Kidney glomerular epithelial cell (primary cell): ENCODE measurements at places on chromosomes 7 and 10.

GRCh38 chr10:70903262-70903921, 15.0 kb upstream of the PCBD1 start:
- peak; percentile 30 for DNase-seq

GRCh38 chr7:80719261-80719660, 80.8 kb downstream of the CD36 start:
- no peak for DNase-seq

- no peak for DNase-seq
Measured at GRCh38 chr10:131181456-131181855, 130.1 kb downstream of the TCERG1L start.

DNA sequence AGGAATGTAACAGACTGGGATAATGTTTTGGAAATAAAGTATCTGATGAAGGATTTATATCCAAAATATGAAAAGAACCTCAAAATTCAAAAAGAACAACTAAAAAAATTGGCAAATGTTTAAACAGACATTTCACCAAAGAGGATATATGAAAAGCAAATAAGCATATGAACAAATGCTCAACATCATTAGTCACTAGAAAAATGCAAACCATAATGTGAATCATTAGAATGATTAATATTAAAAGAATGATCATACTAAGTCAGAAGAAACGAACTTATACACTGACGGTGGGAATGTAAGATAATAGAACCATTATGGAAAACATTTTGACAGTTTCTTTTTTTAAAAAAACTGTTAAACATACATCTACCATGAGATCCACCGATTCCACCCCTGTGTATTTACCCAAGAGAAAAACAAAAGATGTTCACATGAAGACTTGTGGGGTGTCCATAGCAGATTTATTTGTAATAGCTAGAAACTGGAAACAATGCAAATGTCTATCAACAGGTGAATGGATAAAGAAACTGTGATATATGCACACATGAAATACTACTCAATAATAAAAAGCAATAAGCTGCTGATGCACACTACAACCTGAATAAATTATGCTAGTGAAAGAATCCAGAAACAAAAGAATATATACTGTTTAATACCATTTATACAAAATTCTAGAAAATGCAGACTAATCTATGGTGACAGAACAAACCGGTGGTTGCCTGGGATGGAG, 35.7 kb downstream of the PRKG1 start:
- peak; percentile 48 for DNase-seq

DNA sequence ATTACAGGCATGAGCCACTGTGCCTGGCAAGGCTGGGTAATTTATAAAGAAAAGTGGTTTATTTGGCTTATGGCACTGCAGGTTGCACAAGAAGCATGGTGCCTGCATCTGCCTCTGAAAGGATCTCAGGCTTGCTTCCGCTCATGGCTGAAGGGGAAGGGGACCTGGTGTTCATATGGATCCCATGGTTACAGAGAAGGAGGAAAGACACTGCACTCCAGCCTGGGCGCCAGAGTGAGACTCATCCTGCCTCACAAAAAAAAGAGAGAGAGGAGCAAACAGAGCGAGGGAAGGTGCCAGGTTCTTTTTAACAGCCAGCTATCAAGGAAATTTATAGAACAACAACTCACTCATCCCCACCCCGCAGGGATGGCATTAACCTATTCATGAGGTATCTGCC, 36.2 kb downstream of the HIP1 start:
- DNase-seq = no peak

DNA sequence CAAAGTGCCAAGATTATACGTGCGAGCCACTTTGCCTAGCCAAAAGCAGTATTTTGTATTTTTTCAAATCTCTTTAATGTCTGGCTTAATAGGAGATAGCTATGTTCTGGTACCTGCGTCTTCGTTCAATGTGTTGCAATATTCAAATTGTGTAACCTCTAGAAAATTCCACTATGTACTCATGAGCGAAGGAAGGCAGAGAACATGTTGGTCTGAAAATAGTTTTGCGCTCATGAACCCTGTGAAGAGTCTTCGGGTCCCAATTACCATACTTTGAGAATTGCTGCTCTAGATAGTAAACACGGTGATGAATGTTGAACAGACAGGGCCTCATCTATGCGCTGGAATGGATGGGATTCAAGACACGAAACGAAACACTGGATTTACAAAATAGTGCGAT, 2.7 kb upstream of the SUV39H2 start:
- no peak for DNase-seq

DNA sequence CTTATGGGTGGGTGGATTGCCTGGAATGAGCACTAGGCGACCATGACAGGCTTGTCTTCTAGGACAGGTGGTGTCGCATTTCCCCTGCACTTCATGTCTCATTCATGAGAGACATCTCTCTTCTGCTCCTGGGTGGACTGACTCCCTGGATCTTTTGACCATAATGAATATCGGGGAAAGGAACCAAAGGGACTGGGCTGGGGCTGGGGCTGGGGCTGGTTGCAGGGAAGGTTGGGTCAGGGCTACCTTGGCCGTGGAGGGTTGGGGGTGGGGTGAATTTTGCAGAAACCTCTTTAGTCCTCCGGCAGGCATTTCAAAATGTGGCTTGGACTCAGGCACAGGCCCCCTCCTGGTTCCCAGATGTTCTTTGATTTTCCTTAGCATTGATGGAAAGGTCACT, 319.2 kb downstream of the ZNF716 start:
- DNase-seq = no peak

DNA sequence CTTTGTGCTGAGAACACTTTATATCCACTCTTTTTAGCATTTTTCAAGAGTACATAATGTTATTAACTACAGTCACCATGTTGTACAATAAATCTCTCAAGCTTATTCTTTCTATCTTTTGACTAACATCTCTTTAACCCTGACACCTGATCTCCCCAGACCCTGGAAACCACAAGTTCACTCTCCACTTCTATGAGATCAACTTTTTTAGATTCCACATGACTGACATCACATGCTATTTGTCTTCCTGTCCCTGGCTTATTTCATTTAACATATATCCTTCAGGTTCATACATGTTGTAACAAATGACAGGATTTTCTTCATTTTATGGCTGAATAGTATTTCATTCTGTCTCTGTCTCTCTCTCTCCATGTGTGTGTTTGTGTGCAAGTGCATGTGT, 15.5 kb downstream of the SLC13A1 start:
- no peak for DNase-seq

GRCh38 chr10:70272925-70273316, 10.9 kb downstream of the NPFFR1 start:
- DNase-seq = no peak

GRCh38 chr10:60114765-60115586, 208.6 kb upstream of the CCDC6 start:
- peak; percentile 28 for DNase-seq

- no peak for DNase-seq
Measured at GRCh38 chr10:70178139-70178725, 7.9 kb upstream of the SAR1A start.

- no peak for DNase-seq
Measured at GRCh38 chr10:131872827-131873375, 27.9 kb upstream of the PPP2R2D start.

- peak; percentile 36 for DNase-seq
Measured at GRCh38 chr10:132685101-132685891, 100.7 kb downstream of the NKX6-2 start.

GRCh38 chr10:43890124-43890523, 241.4 kb upstream of the ZNF32 start:
- no peak for DNase-seq

DNA sequence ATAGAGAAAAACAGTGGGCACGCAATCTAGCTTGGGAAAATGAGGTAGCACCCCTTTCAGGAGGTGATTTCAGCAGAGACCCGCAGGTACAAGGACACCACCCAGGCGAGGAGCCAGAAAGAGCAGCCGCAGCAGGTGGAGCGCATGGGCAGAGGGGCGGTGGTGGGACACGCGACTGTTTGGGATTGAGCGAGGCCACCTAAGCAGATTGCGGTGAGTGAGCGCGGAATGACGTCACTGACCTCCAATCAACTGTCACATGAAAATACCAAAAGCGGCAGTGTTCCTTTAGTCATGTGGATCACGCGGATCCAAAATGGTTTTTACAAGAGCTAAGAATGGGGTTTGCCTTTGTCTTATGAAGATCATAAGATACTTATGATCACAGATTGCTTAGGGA, 40.2 kb upstream of the SLC26A3 start:
- DNase-seq = no peak

DNA sequence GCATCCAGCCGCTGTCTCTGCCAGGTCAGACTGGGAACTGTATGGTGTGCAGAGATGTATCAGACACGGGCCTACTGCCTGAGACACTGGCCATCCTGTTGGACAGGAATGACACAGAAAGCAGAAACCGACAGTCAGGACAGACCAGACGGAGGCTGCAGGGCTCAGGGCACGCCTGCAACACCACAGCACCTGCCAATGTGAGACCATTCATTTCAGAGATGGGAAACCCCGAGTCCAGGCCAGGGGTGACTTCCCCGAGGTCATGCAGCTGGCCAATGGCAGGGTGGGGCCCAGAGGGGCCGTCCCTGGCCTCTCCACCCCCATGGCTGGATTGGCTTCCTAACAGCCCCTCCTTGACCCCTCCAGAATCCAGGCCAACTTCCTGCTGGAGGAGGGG, 34.7 kb downstream of the GRID1 start:
- DNase-seq = no peak

DNA sequence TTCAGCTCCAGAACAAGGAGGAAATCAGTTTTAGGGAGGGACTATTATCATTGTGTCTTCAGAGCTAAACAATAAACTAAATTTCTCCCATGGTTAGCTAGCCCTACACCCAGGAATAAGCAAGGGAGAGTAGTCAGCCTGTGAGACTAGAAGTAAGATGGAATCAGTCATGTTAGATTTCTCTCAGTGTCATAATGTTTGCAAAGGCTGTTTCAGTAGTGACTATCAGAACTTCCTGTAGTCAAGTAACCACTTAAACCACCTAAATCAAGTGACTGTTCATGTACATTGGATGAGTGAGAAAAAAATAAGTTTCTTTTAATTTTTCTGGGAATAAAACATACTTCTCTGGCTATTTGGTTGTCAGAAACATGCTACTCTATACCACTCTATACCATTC, 121.6 kb downstream of the KCND2 start:
- no peak for DNase-seq

DNA sequence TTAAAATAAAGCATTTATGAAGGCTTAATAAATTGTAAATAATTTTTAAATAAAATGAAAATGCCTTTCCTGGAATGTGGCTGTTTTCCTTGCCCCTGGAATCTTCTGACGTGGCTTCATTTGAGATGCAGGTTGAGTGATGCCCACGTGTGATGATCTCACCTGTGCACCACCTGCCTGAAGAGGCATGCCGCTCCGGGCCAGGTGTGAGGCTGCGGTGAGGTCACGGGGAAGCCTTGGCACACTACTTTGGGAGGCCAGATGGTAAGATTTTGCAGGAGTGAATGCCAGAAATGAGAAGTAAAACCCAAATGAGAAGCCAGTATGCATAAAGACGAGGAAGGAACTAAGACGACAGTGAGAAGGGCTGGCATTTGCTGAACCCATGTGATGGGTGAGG, 36.2 kb downstream of the GOT1 start:
- no peak for DNase-seq

GRCh38 chr7:16999541-17000267, 117.9 kb upstream of the AGR3 start:
- no peak for DNase-seq

DNA sequence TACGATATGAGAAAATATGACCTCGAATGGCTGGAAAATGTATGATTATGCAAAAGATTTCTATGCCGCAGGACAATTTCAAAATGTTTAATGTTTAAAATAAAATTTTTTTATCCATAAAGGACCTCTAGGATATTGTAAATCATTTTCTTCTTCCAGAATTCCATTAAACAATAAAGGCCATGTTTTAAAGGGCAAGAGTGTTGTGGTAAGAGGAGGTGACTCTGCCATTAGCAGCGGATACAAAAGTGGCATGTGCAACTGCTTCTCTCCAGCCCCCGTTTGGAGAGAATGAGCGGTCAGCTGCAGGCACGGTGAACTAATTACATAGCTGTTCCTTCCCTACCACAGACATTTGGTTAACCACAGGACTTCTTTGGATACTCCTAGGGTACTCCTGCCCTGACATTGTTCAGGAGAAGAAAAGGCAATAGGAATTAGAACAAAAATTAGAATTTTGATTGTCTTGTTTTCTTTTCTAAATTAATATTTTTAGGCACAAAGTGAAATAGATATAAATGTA, 63.8 kb downstream of the HBP1 start:
- no peak for DNase-seq

DNA sequence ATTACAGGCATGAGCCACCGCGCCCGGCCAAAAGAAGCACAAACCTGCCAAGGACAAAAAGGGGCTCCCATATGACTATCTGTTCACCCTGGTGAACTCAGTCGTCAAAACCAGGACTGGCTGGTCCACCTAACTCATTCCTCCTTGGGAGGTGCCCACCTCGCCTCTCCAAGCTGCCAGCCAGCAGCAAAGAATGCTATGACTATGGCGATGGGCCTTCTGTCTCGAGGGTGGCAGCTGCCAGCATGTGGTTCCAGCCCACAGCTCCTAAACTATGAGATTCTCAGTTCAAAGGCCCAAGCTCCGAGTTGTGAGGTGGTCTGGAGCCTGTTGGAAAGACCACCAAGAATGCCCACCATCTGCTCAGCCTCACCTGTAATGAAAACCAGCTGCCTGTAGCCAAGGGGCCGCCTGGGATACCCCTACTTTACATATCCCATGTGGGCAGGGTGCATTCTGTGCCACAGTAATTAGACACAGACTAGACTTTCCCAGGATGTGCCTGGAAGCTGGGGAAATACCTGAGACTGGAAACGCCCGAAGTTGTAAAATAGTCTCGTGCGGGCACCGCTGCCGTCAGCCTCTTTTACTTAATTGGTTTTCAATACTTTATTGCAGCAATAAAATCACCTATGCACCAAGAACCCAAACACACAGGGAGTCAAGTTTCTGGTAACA, 71.1 kb downstream of the ZRANB1 start:
- DNase-seq = no peak

- no peak for DNase-seq
Measured at GRCh38 chr7:28245123-28245878, 64.7 kb upstream of the JAZF1 start.

DNA sequence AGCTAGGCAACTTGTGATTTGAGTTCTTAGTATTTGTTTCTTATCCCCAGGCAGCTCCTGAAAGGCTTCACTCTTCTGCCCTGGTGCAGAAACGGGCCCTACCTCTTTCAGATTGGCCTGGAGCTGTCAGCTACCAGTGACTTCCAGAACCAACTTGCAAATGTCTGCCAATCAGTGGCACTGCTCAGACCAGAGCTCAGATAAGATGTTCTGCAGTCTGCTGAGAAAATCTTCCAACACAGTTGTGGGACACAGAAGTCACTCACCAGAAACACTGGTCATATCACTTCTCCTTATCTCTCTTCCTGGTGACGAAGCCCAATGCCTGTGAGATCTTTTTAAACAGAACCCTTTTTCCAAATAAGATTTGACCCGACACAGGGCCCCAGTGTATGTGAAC, 81.9 kb upstream of the DUSP5 start:
- no peak for DNase-seq

DNA sequence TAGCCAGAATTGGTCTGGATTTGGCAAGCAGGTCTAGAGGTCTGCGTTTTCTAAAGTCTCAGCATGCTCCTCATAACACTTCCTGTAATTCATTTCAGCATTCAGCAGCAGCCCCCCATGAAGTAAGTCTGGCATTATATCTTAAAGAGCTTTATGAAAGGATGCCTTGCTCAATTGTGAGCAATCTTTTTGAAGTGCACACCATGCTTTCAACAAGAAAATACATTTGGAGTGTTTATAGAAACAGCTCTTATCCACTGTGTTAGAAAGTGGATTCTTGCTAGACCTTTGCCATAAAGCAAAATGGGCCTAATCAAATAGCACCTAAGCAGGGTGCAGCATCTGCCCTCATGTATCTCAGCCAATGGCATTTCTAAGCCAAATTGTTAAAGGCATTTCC, 378.0 kb upstream of the AKR1E2 start:
- DNase-seq = no peak

GRCh38 chr7:133077394-133077793, 4.5 kb downstream of the CHCHD3 start:
- DNase-seq = no peak
